Left ventricle myocardium inferior (tissue), 1 donor: ENCODE measurements at places on chromosomes 4 and X.

- DNase-seq: no peak
Observed at GRCh38 chrX:49250578-49250977, 13.9 kb downstream of the FOXP3 start.

DNA sequence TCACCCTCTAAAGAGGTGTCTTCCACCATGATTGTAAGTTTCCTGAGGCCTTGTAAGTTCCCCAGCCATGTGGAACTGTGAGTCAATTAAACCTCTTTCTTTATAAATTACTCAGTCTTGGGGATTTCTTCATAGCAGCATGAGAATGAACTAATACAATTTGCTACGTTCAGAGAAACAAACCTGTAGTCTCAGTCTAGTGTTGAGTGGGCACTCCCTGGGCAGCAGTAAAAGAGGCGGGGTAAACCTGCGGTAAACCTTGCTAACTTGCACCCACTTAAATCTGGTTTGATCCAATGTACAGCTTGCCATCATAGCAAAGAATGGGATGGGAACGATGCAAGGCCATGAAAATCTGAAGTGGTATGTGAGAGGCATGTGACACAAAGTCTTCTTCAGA is 22.4 kb downstream of the GRXCR1 start:
- DNase-seq: no peak

- no peak for DNase-seq
Observed at GRCh38 chr4:75545526-75545925, 10.3 kb upstream of the ODAPH start.

- DNase-seq: no peak
Observed at GRCh38 chrX:133364865-133365264, 50.4 kb downstream of the GPC4 start.

- DNase-seq: no peak
Observed at GRCh38 chr4:97639961-97640360, 503.3 kb downstream of the STPG2 start.
